A549 treated with CORT108297 at 1 μM for 4 hours (cell line): ENCODE measurements at places on chromosomes 3 and 15. TPM values are rescaled to one million over a fixed set of nuclear protein-coding genes. Genes with fewer than 3 reads are reported as not detected.

The KY gene
- 0.07 to 0.21 TPM (median 0.09 TPM) in 5 replicates for total RNA-seq

The FOXB1 gene
- total RNA-seq: not detected in 5 replicates

The AGBL1 gene
- total RNA-seq: not detected in 5 replicates

The EIF1B gene
- total RNA-seq: 51.8 to 67.0 TPM (median 58.0 TPM) in 5 replicates

The CYP19A1 gene
- 0.16 to 0.23 TPM (median 0.19 TPM) in 3 of 5 replicates, not detected in the others for total RNA-seq

The DLL4 gene
- total RNA-seq: 0.57 to 0.75 TPM (median 0.65 TPM) in 5 replicates

The EIF4E3 gene
- total RNA-seq: 2.7 to 3.7 TPM (median 3.4 TPM) in 5 replicates

The GRK7 gene
- not detected in 5 replicates for total RNA-seq

The CACNA2D3 gene
- 0.02 to 0.09 TPM (median 0.07 TPM) in 4 of 5 replicates, not detected in the other for total RNA-seq

The SLC12A8 gene
- total RNA-seq: 0.95 to 1.6 TPM (median 1.0 TPM) in 5 replicates

The CA12 gene
- 148 to 171 TPM (median 161 TPM) in 5 replicates for total RNA-seq

The BCL2A1 gene
- total RNA-seq: 11.8 to 18.5 TPM (median 14.3 TPM) in 5 replicates

The SLCO2A1 gene
- 0.01 to 0.09 TPM (median 0.02 TPM) in 5 replicates for total RNA-seq

The ADAMTS9 gene
- 0.48 to 0.92 TPM (median 0.51 TPM) in 5 replicates for total RNA-seq

The APBA2 gene
- total RNA-seq: 17.1 to 21.3 TPM (median 18.9 TPM) in 5 replicates

The TUSC7 gene
- not detected in 5 replicates for total RNA-seq

The ARF4 gene
- 161 to 172 TPM (median 167 TPM) in 5 replicates for total RNA-seq

The ETFA gene
- total RNA-seq: 243 to 266 TPM (median 259 TPM) in 5 replicates
